ENCODE measurements at places on chromosomes 6 and 20.

- no peak for DNase-seq
Measured at GRCh38 chr20:19973961-19974629, 43.1 kb upstream of the NAA20 start.

GRCh38 chr6:157203312-157203744, 120.0 kb downstream of the TMEM242 start:
- DNase-seq, result no peak

DNA sequence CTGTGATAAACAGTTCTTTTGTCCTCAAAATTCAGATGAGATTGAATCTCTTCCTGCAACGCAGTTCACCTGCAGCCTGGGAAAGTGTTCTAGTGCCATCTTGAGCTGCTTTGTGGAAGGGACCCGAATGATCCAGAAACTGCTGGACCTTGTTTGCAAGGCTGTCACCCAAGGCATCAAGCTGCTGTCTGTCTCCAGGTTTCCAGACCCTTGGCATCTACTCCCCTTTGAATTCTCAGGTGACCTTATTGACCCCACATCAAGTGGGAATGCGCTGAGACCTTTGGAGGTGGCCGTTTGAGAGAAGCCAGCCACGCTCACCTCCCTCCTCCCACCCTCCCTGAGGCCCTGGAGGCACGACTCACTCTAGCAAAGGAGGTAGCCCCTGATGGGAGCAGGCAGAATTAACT, 112.5 kb downstream of the EDN3 start:
- no peak for DNase-seq

DNA sequence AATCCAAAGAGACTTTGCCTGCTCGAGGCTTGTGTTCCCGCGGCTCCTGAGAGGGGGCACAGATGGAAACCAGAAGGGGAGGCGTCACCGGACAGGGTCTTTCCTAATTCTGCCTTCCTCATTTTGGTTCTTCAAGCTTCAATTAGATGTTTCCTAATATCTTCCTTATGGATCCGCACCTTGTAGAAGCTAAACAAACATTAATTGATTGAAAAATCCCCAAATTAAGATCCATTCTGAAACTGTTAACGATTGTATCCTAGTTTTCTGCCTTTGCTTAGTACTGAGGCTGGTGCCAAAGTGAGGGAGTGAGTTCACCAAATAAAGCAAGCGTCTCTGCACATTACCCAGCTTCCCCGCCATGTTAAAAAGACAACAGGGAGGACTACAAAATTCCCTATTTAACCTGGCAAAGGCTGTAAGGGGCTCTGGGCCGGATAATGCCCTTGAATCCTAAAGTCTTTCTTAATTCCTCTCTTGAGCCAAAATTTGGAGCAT, 123.2 kb downstream of the GPX5 start:
- no peak for DNase-seq

GRCh38 chr6:70843328-70843918, 113.4 kb downstream of the B3GAT2 start:
- no peak for DNase-seq

DNA sequence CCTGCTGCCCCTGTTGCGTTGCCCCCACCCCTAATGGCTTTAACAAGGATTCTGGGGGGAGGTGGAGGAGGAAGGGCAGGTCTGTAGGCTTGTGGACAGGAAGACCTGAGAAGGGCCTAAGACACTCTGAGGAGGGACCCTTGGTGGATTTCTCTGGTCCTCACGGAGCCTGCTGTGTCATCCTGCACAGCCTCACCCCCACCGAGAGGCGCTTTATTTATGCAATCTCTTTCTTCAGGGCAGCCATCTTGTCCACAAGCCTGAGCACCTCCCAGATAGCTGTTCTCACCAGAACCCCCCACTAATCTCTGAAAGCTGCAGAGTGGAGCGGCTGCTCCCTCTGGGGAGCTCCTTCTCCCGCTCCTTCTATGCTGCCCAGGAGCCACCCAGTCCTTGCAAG, 59.3 kb upstream of the MLN start:
- no peak for DNase-seq

- DNase-seq, result no peak
Measured at GRCh38 chr6:10583509-10583901, 62.4 kb downstream of the GCNT2 start.

DNA sequence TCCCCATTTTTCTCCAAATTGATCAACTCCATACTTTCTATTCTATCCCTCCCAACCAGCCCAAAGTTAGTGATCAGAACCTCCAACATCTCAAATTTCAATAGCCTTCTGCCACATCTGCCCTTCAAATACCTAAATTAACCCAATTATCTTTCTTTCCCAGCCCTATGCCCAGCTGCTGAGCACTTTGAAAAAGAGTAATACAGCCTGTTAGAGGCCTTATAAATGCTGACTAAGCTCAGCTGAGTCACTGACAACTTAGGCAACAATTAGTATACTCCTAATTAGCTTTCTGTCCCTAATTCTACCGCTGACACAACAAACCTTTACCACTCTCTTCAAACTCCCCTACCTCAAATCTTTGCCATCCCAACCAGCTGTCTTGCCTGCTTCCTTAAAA, 23.5 kb downstream of the RUNX2 start:
- no peak for DNase-seq

- no peak for DNase-seq
Measured at GRCh38 chr20:36571564-36572504, 1.6 kb upstream of the TGIF2 start.

DNA sequence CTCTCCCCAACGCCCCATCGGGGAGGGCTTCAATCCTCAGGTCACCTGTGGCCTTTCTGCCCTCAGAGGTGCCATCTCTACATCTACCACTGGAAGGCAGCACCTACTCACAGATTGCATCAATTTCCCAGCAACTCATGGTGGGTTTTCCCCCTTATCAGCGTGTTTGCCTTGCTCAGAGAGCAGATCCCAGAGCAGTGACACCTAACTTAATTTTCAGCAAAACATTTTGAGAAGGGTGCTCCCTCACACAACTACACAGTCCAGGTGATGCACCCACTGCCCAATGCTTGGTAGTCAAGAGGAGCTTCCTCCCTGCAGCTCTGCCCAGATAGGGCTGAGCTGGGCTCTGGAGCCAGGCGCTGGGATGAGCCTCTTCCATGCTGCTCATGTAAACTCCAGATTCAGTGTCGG, 48.2 kb downstream of the PLG start:
- no peak for DNase-seq

DNA sequence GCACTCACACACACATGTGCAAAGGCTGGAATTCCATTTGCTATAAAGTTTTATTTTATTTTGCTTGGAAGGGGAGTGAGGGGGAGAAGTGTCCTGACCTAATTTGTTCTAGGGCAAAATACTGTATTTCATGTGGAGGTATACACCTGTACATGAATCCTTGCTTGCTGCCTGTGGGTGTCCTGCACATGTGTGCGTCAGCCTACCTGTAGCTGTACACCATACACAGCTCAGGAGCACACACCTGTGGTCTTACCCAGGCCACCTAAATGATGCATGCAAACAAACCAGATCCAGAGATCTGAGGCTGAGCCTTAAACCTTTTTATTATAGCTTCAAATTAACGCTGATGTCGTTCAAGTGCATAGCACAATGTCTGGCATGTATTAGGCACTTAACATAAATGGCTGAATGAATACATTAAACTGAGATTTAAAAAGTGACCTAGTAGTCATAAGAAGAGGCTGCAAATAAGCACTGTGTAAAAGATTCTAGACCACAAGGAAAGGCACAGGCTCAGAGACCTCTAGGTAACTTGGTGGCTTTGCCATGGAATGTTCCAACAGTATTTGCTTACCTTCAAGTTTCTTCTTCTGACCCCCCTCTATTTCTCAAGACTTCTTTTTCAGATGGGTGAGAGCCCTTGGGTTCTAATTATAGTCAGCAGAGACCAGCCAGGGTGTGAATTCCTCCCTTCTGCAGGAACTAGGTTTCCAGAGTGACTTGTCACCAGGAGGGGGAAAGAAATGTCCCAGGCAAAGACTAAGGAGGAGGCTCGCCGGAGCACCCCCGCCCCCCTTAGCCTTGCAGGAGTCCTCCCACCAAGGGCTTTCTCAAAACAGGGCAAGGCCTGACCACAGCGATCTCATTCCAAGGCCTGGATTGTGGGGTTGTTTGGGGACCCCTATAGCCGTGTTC, 13.4 kb downstream of the FOXC1 start:
- no peak for DNase-seq

- no peak for DNase-seq
Measured at GRCh38 chr6:134223796-134224420, 94.0 kb downstream of the SGK1 start.

DNA sequence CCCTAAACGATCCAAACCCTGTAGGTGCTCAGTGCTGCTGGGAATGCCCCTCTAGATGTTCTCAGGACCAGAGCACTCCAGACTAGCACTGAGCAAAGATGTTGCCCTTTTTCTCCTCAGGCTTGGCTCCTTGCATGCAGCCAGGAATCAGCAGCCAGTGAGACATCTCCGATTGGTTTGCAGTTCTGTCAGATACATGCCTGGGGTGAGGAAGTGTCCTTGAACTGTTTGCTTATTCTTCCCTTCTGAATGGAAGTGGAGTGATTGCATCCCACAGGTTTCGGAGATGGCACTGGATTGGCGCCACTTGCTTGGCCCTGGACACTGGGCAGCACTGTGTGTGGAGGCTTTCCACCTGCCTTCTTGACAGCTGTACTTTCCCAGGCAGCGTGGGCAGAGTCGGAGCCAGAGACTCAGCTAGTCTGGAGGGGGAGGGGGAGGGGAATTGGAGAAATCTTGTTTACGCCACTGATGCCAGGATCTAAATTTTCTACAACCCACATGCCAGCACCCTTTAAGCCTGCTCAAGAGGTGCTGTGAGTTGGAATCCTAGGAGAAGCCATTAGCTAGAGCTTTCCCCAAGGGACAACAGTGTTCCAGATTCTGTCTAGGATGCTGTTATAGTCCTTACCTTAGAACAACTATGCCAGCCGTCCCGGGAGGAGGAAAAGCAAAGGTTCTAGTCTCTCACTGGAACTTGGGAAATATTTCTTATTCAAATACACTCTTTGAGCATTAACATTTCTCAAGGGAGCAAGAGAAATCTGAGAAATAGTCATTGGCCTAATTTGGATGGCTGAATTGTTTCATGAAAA, 49.2 kb upstream of the SASH1 start:
- no peak for DNase-seq

- DNase-seq, result no peak
Measured at GRCh38 chr6:73169633-73170032, 55.7 kb downstream of the KHDC1L start.

DNA sequence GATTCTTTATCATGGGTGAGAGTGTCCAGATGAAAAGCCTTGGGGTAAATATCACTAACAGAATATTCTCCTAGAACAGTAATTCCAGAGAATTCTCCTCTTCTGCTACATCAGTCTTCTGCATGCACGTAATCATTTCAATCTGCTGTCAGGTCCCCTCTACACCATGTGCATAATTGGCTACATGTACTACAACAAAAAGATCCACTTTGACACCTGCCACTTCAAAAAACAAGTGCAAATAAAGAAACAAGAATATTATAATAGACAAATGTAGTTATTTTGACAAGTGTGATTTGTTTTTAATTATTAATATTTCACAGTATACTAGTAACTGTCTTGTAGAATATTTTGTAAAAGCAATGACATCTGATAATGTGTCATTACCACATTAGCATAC, 154.2 kb downstream of the SAMD5 start:
- no peak for DNase-seq

GRCh38 chr6:34924831-34925625, 36.0 kb downstream of the ANKS1A start:
- DNase-seq, result no peak

DNA sequence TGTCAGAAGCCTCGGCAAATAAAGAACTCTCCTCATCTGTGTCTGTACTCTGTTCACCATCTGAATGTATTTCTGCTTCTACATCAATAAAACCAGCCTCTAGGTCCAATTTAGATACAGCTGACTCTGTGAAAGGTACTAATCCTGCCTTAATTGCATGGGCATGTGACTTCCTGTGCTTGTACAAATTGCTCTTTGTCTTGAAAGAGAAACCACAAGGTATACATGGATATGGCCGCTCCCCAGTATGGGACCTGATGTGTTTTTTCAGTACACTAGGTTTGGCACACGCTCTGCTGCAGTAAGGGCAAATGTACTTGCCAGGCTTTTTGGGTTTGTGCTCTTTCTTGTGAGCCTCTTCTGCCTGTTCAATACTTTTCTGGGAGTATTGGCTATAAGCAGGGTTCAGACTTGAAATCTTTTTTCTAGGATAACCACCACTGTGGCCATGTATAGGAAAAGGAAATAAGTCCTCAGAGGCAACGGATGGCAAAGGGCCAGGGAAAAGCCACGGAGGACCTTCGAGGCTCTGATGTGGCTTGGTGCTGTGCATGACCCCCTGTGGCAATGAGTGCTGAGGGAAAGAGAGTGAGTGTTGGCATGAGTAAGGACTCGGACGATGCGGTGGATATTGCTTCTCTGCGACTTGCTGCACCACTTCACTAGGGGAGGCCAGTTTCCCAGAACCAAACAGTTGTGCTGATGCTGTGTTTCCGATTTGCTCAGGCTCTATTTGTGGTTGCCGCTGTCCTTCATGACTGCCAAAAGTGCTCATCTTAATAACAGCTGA, 170.9 kb downstream of the HIVEP2 start:
- DNase-seq, result no peak

GRCh38 chr6:37236921-37237320, 20.7 kb upstream of the TBC1D22B start:
- no peak for DNase-seq

DNA sequence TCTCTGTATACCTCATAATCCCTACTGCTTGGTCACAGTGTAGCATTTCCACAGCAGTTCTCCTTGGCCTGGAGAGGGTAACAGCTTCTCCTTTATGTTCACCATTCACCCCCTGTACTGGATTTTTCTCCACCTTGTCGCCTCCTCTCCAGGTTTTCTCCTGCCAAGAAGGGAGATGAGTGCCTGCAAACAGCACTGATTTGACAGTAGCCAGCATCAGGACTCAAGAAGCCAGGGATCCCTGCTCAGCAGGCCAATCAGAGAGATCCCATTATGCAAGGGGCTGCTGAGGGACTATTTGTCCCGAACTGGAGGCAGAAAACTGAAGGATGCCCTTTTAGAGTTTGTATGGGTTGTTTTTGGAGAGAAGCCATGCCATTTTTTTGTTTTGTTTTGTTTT, 68.6 kb upstream of the RIPOR2 start:
- no peak for DNase-seq

DNA sequence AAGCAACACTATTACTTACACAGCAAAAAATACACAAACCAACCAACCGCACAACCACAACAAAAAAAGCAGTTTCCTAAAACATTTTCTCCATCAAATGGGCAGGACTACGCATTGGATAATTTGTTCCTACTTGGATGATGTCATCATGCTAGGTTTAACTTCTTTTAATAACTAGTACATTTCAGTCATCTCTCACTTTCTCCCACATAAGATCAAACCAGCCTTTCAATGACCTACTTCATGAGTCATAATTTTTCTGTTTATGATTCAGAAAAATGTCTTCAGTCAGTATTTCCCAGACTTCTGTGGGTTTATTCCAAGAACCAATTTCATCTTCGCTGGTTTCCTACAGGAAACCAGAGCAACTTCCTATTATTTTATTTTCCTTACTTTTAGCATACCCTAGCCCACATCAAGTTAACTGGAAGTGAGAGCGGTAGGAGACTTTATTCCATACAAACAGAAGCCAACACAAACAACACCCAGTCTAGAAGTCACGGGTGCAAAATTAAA, 134.2 kb downstream of the GMDS start:
- no peak for DNase-seq

GRCh38 chr20:56163806-56164205, 84.7 kb upstream of the MC3R start:
- DNase-seq, result no peak

Measured in NCI-H1930 (cell line).